ENCODE measurements at places on chromosomes 3 and 15.

DNA sequence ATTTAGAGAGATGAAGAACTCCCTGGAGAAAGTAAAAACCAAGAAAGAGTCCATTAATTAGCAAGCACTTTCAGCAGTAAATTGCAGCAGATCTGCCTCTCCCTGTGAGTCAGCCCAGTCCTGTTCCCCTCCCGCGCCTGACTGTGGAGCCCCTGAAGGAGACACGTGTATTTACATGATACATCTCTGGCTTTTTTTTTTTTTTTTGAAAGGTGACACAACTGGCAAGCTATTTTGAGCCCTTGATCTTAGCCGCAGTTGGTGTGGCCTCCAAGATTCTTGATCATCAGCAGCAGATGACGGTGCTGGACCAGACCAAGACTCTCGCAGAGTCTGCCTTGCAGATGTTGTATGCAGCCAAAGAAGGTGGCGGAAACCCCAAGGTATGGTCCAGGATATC, 271.8 kb upstream of the TPM1 start:
- DNase-seq: peak; percentile 74

- DNase-seq: no peak
Observed at GRCh38 chr15:98776607-98777281, 128.4 kb downstream of the IGF1R start.

DNA sequence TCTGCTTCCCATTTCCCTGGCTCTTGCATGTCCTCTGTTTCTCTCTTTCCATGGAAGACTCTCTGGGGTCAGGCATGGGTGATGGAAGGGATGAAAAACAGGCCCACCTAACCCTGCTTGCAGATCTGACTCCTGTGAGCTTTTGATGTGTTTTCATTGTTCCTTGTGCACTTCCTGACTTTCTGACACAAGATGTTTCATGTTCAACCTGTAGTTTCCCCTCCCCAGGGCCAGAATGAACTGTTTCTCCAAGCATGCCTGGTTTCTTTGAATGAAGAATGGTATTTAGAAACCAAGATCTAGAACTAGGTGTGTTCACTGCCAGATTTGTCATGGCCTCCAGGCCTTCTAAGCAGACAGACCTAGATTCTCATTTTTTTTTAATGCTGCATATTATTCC, 36.1 kb upstream of the CRTC3 start:
- DNase-seq: no peak

GRCh38 chr15:69573815-69574475, 121.3 kb downstream of the RPLP1 start:
- DNase-seq: no peak

DNA sequence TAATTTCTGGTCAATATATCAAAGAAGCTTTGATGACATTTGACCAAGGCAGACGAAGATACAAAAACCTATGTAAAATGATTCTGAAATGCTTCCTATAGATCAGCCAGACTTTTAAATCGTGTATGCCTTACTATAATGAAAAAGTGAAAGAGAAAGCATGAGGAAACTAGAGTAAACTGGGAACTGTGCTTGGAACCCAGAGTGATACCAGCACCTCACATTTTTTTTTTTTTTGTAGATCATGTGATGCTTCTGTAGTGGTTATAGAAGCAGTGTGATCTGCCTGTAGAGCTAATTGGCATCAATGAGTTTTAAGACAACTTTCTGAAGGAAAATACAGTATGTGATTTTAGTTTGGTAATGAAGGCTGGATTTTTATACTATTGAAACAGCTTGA, 150.7 kb downstream of the NLGN1 start:
- DNase-seq: no peak

DNA sequence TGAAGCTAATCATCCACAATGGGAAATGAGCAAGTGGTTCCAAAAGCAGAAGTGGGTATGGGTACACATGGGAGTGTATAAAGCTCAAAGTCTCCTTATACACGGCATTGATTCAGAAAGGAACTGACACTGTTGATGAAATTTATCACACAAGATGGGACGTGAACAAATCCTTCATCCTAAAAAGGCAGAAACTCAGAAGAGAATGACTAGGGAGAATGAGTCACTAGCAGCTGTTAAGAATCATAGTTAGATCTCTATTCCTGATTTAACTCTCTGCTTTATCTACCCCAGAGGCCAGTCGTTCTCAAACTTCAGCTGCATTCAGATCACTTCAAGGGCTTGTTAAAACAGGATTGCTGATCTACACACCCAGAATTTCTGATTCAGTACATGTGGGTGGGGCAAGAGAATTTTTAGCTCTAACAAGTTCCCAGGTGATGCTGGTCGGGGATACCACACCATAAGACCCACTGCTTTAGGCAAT, 97.7 kb upstream of the PHLDB2 start:
- DNase-seq: peak; percentile 86

- DNase-seq: peak; percentile 39
Observed at GRCh38 chr3:168981396-168981795, 682.1 kb downstream of the MECOM start.

- DNase-seq: no peak
Observed at GRCh38 chr3:85182975-85183752, 224.4 kb downstream of the CADM2 start.

DNA sequence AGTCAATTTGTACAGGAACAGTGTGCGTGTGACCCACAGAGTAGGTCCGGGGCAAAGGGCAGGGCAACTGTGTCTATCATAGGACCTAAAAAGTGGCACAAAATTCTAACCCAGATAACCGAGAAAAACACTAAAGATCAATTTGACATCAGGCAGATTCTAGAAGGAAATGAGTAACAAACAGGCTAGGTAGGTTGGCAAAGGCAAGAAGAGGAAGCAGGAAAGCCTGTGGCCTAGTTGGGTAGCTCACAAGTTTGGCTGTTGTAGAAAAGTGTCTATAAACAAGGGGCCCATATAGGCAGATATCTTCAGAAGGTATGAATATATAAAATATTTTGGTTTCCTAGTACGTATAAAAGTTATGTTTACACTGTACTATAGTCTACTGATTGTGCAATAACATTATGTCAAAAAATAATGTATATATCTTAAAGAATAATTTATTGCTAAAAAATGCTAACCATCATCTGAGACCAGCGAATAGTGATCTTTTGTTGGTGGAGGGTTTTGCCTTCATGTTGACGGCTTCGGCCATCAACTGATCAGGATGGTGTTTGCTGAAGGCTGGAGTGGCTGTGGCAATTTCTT, 13.3 kb upstream of the OR5K1 start:
- no peak for DNase-seq

GRCh38 chr3:145013931-145014330, 1042.3 kb downstream of the DIPK2A start:
- DNase-seq: no peak
